NCI-H510A (cell line): ENCODE measurements at places on chromosomes 6 and 20.

DNA sequence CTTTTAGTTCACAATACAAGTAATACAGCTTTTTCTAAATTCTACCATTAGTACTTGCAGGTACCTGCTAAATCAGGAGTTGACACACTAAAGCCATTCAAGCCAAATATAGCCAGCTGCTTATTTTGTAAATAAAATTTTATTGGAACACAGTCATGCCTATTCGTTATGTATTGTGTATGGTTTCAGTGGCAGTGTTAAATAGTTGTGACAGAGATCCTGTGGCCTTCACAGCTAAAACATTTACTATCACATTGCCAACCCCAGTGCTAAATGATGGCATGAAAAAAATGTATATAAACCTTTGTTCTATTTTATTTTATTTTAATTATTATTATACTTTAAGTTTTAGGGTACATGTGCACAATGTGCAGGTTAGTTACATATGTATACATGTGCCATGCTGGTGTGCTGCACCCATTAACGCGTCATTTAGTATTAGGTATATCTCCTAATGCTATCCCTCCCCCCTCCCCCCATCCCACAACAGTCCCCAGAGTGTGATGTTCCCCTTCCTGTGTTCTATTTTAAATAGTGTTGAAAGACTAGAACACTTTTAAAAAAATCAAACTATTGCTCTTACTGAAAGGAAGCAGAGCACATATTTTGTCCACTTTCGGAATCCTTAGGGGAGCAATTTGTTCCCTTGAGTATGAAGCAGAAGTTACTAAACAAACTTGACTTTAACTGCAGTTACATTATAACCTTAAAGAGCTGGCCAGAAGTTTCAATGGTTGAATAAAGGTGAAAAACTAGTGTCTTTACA, 115.7 kb downstream of the PRIM2 start:
- no peak for DNase-seq

GRCh38 chr6:136754820-136755219, 37.5 kb downstream of the MAP3K5 start:
- DNase-seq: no peak

GRCh38 chr6:161327360-161327953, 53.6 kb upstream of the AGPAT4 start:
- DNase-seq: no peak

DNA sequence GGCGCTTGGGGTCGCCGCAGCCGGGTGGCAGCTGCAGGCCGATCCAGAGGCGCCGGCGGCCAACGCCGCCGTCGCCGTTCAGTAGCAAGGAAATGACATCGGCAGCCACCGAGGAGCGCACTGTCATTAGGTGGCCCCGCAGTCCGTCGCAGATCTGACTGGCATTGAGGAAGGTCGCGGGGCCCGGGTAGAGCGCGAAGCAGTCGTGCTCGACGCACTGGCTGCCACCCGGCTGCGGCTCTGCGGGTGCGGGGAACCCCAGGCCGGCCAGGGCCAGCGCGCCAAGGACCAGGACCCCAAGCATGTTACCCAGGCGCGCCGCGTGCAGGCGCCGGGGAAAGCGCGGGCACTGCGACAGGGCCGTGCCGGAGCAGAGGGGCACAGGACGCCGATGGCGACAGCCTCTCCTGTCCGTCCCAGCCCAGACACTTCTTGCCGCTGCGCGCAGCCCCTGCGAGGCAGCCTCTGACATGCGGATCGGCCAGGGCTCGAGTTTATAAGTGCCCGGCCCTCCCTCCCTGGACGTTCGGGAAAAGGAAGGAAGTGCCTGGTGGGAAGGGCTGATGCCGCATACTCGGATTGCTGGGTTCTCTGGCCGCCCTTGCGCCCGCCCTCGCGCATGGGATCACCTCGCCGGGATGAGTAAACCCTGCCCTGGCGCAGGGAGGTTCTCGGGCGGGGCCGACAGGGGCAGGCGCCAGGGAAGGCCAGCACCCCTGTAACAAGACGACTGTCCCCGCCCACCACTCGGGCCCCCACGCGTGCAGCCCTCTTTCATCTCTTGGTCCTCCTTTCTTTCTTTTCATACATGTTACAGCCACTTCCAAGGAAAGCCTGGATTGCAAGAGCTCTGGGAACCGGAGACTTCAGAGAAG, at the start of gene THBD:
TSS of gene THBD (minus strand) at position 472 of the 875 bp plus-strand sequence. CDS start at position 304, 168 bp downstream.
- DNase-seq: peak; percentile 49

- no peak for DNase-seq
Measured at GRCh38 chr6:110341067-110341466, 17.1 kb downstream of the METTL24 start.

- DNase-seq: no peak
Measured at GRCh38 chr6:127225497-127225896, 41.2 kb upstream of the RNF146 start.

DNA sequence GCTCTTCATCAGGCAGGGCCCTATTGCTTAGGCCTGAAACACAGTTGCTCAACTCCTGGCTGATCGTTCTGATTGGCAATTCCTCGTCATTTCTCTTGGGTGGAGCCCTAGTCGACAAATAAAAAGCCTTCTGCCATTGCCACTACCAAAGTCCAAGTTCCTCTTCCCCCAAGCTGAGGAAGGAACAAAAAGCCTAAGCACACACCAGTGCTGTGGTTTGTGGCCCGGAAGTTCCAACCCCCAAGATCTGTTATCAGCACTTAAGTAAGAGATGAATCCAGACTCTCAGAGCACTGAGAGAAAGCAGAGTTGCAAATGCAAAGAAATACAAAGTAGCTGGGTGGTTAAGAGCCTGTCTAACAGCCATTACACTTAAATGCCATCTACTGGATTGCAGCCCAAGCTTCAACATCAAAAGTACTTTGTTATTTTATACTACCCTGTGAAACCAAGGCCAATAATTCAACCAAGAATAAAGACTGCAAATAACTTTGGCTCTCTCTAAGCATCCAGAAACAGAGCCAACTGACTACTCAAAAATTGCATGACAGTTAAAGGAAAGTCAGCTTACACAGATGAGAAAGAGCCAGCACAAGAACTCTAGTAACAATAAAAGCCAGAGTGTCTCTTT, 1024.0 kb downstream of the GRIK2 start:
- DNase-seq: no peak

DNA sequence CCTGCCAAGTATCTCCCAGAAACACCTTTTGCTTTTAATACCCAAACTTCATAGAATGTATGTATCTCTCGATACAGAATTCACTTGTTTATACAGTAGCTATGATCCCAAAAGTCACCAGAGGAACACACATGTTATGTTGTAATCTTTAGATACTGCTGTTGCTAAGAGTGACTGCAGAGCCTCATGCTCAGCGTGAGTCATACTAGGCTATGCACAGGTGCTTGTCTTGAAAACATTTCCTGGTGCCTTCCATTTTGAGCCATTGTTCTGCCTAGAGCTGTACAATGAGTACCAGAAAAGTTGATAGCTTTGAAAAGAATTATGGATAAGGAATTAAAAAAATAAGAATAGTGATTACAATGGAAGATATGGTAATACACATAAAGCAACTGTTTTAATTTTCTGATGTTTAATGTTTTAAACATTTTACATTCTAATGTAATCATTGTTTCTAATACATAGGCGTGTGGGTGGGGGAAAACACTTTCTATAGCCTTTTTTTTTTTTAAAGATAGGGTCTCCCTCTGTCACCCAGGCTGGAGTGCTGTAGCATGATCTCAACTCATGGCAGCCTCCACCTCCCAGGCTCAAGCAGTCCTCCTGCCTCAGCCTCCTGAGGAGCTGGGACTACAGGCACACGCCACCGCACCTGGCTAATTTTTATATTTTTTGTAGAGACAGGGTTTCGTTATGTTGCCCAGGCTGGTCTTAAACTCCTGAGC, 79.4 kb downstream of the CD24 start:
- DNase-seq: no peak

DNA sequence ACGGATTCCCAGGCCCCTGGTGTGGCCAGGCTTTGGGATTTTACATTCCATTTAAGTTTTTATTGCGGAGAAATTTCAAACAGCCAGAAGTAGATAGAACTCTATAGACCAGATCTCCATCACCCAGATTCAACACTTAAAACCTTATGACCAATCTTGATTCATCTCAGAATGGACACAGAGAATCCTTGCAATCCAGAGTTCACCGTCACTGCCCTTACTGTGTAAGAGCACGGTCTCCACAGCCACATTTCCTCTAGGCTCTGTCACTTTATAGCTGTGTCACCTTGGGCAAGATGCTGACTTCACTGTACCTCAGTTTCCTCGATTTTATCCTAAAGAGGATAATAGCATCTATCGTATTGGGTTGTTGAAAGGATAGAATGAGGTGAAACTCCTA, 979 bp downstream of the ZNF133 start:
- no peak for DNase-seq
